Fibroblast of skin of scalp (primary cell): ENCODE measurements at places on chromosomes 3 and 15.
A peak's percentile ranks its signal among the peaks of the same experiment; 100 is the strongest.

DNA sequence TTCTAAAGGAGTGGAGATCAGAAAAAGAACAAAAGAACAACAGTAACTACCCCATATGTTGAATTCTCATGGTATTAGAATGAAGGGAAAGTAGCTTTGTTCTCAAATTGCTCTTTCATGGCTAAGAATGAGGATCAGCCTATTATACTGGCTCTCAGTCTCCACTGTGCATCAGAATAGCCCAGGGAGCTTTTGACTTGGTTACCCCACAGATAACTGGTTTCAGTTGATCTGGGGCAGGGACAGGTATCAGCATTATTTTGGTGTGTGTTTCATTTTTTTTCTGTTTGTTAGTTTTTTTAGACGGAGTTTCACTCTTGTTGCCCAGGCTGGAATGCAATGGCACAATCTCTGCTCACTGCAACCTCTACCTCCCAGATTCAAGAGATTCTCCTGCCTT, 311.7 kb upstream of the TLE3 start:
- no peak for DNase-seq

GRCh38 chr3:130686833-130687232, 59.8 kb downstream of the PIK3R4 start:
- no peak for DNase-seq

GRCh38 chr3:113151461-113152031, 59.8 kb upstream of the BOC start:
- DNase-seq, result no peak

GRCh38 chr3:46998121-46998851, 18.8 kb downstream of the NBEAL2 start:
- DNase-seq, result peak; percentile 35

GRCh38 chr15:54504695-54505094, 526.5 kb downstream of the UNC13C start:
- DNase-seq, result no peak

DNA sequence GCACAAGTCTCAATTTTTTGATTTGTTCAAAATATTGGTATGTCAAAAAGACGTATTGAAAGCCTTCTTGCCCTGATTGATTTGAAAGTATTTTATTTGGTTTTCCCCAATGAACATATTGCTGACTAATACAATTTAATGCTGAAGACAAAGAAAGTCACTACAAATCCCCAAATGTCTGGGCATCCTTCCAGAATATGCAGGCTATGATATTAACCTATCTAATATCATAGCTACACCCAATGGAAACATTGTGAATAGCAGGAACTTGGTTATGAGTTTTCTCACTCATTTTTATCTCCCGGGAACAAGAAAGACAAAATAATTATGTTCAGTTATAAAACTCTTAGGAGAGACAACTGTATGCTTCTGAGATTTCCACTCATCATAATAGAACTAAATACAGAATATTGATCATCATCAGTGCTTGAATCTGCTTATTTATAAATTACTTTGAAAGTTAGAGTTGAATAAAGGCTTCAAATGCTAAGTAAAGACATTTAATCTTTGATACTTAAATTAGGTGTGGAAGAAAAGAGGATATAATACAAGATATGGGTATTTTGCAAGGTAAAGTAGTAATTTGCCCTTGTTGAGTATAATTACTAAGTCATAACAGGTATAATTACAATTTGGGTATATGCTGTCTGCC, 483.9 kb downstream of the RBMS3 start:
- DNase-seq, result peak; percentile 95

- no peak for DNase-seq
Observed at GRCh38 chr3:57546616-57547015, 2.5 kb upstream of the DNAH12 start.

GRCh38 chr3:35690271-35690670, 50.9 kb downstream of the ARPP21 start:
- no peak for DNase-seq

- no peak for DNase-seq
Observed at GRCh38 chr15:81303244-81304225, 20.4 kb downstream of the STARD5 start.

DNA sequence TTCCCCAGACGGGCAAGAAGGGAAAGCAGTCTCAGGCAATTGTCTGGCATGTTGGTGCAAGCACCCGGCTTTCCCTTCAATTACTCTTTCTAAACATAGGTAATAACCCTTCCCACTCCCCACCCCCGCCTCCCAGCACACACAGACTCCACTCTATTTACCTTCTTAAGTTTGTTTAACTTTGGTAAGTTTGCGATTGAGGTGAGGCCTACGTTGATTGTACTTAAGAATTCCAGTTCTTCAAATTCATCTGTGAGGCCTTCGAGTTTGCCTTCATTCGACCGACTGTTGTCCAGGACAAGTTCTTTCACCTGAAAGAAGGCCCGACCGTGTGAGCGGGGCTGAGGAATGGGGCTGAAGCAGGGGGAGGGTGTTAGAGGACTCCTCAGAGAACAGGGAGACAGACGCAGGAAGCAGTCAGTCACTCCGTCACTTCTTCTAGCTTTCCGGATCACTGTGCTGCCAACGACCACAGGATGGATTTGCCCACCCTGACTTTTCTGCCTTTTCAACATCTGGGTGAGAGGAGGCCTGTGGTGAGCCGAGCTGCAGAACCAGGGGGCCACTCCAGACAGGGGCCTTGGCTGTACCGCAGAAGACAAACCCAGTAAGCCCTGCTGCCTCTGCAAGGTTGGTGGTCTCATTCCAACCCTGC, 33.0 kb downstream of the ANP32A start:
- DNase-seq, result no peak

DNA sequence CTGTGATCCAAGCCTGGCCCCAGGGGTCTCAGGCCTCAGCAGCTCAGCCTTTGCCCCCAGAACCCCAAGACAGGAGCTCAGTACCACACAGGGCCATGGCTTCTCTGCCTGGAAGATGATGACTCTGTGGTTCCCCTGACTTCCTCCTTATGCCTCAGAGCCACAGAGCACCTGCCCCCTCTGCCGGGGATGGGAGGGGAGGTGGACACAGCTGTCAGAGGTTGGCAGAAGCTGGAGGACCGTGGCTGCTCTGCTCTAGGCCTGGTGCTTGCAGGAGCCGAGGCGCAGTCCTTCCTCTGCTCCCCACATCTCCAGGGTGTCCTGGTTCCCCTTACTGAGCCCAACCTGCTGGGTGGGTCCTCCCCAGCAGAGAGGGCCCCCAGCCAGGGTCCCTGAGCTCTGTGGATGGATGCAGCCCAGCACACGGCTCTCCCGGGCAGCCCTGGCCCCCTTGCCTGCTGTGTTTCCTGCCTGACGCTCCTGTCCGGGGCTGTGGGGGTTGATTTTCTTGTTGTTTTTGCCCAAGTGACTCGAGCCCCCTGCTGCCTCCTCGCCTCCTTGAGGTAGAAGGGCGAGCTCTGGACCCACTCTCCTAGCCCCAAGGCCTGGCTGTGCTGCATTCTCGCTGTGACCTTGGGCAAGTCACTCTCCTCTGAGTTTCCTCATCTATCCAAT, 36.6 kb downstream of the PSTPIP1 start:
- no peak for DNase-seq

GRCh38 chr3:184455991-184456390, 76.1 kb downstream of the CHRD start:
- DNase-seq, result no peak

DNA sequence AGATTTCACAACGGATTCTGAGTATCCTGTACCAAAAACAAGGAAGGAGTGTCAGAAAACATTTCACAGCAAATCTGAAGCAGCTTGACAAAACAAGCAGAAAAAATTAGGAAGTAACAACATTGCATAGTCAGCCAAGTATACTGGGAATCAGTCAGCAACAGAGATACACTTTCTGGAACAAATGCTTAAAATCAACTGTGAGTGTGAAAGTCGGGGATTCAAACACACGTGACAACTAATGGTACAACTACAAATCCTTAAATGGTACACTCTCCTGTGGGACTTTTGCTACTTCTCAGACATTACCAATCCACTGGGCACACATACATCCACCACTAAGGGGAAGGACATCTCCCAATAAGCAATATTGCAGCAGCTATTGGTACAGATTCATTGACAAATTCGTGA, 296.6 kb upstream of the MME start:
- DNase-seq, result no peak

DNA sequence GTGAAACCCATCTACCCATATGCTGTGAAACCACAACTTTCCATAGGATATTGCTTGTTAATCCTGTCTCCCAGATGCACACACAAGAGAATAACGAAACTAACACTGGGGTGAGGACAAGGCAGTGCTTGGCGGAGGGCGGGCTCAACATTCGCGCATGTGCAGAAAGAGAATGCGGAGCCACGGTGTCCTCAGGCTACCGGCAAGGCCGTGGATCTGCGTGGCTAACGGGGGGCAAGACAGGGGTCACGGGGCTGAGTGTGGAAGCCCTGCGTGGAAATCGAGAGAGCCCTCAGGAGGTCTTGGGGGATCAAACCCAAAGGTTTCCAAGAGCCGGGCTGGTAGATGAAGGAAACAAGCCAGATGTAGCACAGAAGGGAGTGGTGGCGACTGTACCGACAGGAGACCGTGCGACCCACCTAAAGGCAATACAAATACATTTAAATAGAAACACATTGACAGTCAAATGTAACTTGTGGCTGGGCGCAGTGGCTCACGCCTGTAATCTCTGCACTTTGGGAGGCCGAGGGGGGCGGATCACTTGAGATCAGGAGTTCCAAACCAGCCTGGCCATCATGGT, 48.5 kb upstream of the TRA2B start:
- peak; percentile 56 for DNase-seq
